ENCODE measurements at places on chromosomes 2 and 18.
A peak's percentile ranks its signal among the peaks of the same experiment; 100 is the strongest.

DNA sequence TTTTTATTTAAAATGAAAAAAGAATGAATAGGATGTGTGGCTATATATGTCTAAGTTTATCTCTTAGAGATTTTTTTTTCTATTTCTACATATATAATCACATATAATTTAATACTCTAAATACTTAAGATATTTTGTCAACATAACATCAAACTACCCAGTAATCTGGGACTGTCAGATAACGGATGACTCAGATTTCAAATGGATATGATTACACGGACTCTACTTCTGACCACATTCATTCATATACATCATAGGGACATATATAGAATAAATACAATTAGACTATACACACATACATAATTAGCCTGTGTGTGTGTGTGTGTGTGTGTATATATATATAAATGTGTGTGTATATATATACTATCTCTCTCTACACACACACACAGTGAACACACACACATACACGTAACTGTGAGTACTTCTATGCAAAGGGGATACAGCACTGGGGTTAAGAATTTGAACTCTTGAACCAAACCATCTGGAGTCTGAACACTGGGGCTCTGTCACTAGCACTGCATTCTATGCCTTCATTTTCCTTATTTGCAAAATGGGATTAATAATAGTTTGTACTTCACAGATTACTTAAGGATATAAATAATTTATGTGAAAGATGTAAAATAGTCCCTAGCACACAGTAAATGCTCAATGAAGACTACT lies 59.5 kb downstream of the CHN1 start:
- no peak for DNase-seq

DNA sequence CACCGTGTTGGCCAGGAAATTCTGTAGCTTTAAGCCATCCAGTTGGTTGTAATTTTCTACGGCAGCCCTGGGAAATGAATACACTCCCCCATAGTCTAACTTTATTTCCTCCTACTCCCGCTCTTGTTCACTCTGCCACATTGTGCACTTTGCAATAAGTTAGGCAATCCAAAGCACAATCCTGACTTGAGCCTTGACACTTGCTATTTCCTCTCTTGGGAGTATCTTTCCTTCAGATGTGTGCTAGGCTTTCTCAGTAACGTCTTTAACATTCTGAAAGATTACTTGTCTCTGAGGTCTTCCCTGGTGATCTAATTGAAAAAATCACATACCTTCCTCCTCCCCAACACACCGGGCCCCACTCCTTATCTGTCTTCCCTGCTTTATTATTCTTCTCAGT lies 65.9 kb upstream of the RAB27B start:
- no peak for DNase-seq

GRCh38 chr2:143345887-143346787 lies 216.9 kb downstream of the ARHGAP15 start:
- DNase-seq: no peak

DNA sequence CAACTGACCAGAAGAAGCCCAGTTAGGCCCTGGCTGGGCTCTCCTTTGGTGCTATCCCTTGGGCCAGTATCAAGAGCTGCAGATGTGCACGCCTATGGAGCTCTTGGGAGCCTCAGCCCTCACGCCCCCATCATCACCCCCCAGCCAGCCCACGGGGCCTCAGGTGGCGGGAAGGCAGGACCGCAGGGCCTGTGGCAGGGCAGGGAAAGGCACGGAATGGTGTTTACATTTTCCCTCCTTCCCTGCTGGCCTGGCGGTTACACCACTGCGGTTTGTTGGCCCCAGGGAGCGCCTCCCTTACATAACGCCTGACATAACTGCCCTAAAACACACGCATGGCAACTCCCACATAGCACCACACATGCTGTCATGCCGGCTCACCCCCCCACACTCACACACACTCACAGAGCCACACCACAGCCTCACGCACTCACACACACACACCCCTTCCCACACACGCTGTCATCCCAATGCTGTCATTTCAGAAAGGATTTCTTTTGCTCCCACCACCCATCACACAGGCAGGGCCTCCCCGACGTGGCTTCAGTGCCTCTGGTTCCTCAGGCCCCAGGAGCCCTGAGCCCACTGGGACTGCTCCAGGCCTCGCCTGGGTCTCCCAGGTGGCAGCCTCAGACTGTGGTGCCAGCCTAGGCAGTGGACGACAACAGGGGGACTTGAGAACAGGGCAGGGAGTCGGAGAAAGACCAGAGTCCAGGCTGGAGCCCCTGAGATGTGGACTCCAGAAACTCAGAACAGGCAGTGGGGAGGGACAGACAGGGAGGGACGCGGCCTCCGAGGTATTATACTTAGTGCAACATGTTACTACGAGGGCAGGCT lies 15.7 kb downstream of the ZFP36L2 start:
- DNase-seq: no peak

DNA sequence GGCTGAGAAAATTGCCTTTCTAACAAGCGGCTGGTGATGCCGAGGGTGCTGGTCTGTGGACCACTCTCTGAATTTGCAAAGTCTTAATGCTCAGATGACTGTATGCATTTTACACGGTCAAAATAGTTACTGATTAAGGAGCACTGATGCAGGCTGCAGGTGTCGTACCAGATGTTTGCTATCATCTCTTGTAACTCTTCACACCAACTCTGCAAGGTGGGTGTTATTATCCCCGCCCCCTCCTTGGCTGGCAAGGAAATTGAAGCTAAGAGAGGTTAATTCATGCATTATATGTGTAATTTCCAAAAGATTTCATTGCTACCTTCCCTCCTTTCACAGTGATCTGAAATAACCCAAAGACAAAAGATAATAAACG lies 13.0 kb upstream of the LBH start:
- no peak for DNase-seq

- no peak for DNase-seq
These were observed 98.1 kb downstream of the SPATS2L start for GRCh38 chr2:200404615-200405014.

DNA sequence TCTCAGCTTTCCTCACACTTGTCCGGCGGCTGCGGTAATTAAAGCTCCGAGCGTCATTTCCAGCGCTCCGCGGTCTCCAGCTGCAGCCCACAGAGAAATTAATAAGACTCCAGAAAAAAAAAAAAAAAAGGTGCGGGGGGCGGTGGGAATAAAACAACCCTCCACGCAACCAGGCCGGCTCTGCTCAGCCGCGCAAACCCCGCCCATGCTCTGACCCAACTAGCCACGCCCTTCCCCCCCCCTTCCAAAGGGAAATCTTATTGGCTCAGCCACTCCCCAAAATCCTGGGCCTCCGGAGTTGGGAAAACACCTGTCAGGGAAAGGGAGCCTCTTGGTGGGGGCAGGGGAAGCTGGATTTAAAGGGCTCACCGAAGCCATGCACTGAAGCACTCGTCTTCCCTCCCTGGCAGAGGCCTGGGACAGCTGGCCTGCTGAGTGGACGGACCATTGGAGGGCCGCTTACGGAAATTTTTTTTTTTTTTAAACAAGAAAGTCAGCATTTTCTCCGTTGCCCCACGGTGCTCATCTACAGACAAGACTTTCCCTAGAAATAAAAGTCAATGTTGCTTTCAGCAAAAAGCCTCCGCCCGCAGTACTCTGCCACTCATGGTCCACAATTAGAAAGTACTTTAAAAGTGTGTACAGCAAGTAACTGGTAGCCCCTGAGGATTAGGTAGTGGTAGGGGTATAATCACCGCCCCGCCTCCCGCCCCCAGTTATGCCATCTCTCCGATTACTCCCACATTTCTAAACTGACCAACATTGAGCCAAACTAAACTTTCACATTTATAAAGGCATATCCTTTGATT lies 674 bp upstream of the ERBB4 start:
- DNase-seq: no peak

DNA sequence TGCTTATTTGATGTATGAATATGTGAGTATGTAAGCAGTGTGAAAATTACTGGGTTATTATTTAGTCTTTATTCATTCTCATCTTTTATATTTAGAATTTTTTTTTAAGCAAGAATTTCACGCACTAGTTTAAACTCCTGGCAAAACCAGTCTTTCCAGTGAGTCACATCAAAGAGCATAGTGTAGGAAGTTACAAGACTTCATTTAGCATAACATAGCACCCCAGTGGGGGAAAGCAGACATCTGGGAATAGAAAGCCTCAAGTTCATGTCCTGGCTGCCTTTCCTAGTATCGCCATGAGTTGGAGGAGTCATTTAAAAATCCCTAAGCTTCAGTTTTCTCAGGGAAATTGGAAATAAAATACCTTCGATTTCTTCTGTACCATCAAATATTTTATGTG lies 408.3 kb downstream of the NUP35 start:
- DNase-seq: no peak

GRCh38 chr2:101883860-101884259 lies 107.9 kb upstream of the IL1R2 start:
- no peak for DNase-seq

GRCh38 chr2:203960811-203961210 lies 24.2 kb downstream of the ICOS start:
- no peak for DNase-seq

DNA sequence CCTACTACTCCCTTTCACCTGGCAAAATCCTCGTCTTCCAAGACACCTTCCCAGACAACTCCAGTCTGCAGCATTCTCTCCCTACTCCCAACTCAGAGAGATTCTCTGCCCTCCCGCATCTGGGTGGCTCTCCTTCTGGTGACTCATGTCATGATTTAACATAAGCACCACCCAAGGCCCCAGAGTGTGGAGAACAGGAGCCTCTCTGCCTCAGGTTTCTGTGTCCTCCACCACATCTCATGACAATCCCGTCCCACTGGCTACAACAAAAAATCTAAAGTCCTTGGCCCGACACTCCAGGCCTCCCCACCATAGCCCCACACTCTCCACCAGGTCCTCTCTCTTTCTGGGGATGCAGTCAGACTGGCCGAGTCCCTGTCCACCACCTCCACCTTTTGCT lies 197.1 kb downstream of the BCL11A start:
- no peak for DNase-seq

GRCh38 chr2:9392898-9393765 lies 30.2 kb downstream of the ITGB1BP1 start:
- DNase-seq: peak; percentile 24

DNA sequence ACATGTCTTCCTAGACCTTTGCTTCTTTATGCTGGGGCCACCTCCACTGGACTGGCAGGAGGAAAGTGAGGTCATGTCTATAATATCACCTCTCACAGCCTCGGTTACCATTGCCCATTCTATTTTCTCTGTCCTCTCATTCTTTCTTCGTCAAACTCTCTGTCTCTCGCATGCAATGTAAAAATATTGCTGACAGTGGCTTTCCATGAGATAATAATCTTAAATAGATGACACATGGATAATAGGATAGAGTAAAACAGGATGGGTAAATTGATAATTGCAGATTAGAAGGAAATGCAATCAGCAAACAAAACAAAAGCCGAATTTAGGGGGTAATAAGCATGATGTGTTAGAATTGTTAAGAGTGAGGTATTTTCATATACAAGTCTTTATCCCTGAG lies 215.7 kb upstream of the PARD3B start:
- no peak for DNase-seq

DNA sequence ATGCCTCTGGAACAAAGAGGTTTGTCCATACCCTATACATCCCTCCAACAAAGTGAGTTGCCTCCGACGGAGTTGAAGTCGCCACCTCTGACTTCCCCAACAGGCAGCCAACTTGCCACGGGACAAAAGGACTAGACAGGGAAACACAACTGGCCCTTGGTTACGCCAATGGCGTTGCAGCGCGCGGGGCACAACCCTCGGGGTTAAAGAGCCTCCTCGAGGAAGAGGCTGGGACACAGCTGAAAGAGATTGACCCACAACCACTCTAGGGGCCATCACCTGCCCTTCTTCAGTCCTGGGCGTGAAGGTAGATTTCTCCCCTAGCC lies 545 bp downstream of the GTF3C2 start:
- DNase-seq: no peak

DNA sequence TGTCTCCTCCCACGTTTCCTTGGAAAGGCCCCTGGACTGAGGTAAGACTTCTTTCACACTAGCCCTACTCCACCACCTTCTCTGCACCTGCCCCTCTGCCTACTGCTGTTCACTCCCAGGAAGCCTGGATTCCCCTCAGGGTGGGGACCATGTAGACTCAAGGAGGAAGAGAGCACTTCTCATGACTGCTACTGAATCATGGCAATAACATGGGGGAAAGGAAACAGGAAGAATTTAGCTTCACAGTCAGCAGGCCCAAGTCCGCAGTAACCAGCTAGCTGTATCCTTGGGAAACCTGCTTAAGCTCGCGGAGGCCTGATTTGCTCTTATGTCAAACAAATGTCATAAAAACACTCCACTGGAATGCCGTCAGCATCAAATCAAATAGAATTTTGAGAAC lies 126.2 kb upstream of the CAPN13 start:
- DNase-seq: no peak

DNA sequence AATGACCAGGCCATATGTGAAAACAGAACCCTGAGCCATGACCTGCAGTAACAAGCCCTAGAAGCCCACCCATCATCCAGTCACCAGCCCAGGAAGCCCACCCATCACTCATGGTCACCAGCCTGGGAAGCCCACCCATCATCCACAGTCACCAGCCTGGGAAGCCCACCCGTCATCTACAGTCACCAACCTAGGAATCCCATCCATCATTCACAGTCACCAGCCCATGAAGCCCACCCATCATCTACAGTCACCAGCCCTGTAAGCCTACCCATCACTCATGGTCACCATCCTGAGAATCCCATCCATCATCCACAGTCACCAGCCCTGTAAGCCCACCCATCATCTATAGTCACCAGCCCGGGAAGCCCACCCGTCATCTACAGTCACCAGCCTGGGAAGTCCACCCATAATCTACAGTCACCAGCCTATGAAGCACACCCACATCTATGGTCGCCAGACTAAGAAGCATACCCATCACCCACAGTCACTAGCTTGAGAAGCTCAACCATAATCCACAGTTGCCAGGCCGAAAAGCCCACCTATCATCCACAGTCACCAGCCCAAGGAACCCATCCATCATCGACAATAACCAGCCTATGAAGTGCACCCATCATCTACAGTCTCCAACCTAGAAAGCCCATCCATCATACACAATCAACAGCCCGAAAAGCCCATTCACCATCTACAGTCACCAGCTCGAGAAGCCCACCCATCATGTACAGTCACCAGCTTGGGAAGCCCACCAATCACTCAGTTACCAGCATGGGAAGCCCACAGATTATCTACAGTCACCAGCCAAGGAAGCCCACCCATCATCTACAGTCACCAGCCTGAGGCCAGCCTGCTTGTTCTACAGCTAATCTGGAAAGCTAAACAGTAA lies 91.9 kb downstream of the TWIST2 start:
- no peak for DNase-seq

DNA sequence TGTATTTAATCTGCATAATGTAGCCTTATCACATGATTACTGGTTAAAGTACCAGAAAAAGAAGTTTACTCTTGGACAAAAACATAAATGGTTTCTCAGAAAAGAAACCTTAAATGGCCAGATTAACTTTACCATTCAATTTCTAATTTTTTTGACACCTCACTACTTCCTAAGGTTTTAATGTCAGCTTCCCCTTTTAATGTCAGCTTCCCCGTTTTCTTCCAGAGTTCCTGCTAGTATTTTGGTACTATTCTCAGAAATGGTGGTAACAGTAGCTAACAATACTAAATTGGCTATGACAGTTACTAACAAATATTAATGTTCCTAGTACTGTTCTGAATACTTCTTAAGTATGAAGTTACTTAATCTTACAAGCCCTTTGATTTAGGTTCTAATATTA lies 22.4 kb upstream of the SLC8A1 start:
- no peak for DNase-seq
